Adrenal gland (tissue), 19 donors: ENCODE measurements at places on chromosomes 6 and 20. TPM values are rescaled to one million over a fixed set of nuclear protein-coding genes. Genes with fewer than 3 reads are reported as not detected.

GRCh38 chr20:57410398-57410920 is 19.3 kb downstream of the RBM38 start:
- H3K36me3 ChIP-seq, result no peaks in the 10 kb centered on the region
- H3K27ac ChIP-seq, result no peak overlapping the region
- H3K4me1 ChIP-seq, result peaks cover 5% of the 10 kb centered on the region
- no peaks in the 10 kb centered on the region for H3K27me3 ChIP-seq
- no peak for DNase-seq

GRCh38 chr20:36158160-36158741 is 3.7 kb downstream of the EPB41L1 start:
- DNase-seq, result no peak
- H3K4me3 ChIP-seq, result no peak overlapping the region
- H3K27me3 ChIP-seq, result no peaks in the 10 kb centered on the region
- H3K4me1 ChIP-seq, result peaks cover 27% of the 10 kb centered on the region

The LSM2 gene
- total RNA-seq, result 39.2 TPM

- H3K36me3 ChIP-seq, result no peaks in the 10 kb centered on the region
- H3K27me3 ChIP-seq, result no peaks in the 10 kb centered on the region
- no peak overlapping the region for H3K27ac ChIP-seq
- no peak overlapping the region for H3K4me3 ChIP-seq
- H3K4me1 ChIP-seq, result no peaks in the 10 kb centered on the region
These were observed 214.8 kb downstream of the ADGB start for GRCh38 chr6:146813554-146813953.

The OR11A1 gene
- not detected for total RNA-seq

The ZNF292 gene
- 35.4 TPM for total RNA-seq

The ULBP2 gene
- 0.54 TPM for total RNA-seq

GRCh38 chr6:12577124-12577850 is 139.3 kb upstream of the PHACTR1 start:
- peaks cover 6% of the 10 kb centered on the region for H3K4me1 ChIP-seq
- H3K36me3 ChIP-seq, result no peaks in the 10 kb centered on the region
- H3K27me3 ChIP-seq, result no peaks in the 10 kb centered on the region
- H3K27ac ChIP-seq, result no peak overlapping the region

The GNMT gene
- not detected for total RNA-seq

The CCM2L gene
- total RNA-seq, result 28.2 TPM

The SLC22A3 gene
- 7.2 TPM for total RNA-seq

DNA sequence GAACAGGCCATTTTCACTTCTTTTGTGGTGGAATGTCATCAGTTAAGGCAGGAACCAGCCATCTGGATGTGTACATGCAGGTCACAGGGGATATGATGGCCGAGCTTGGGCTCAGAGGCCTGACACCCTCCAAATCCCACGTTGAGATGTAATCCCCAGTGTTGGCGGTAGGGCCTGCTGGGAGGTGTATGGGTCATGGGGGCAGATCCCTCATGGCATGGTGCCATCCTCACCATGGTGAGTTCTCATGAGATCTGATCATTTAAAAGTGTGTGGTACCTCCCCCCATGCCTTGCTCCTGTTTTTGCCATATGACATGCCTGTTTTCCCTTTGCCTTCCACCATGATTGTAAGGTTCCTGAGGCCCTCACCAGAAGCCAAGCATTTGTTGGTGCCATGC is 26.8 kb downstream of the WDR27 start:
- no peaks in the 10 kb centered on the region for H3K27me3 ChIP-seq
- no peaks in the 10 kb centered on the region for H3K4me1 ChIP-seq
- H3K36me3 ChIP-seq, result peaks cover 9% of the 10 kb centered on the region
- no peak overlapping the region for H3K4me3 ChIP-seq
- no peak for DNase-seq

DNA sequence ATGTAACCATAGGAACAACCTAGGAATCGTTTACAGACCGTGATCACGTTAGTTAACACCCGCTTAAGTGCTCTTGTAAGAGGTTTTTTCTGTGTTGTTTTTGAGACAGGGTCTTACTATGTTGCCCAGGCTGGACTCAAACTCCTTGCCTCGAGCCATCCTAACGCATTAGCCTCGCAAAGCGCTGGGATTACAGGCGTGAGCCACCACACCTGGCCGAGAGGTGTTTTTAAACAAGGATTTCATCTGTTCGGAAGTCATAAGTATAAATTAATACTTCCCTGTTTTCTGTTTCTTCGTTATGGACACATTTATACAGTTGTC is 727 bp downstream of the MRS2 start:
- peak overlapping the region; percentile 92 for H3K4me3 ChIP-seq
- peak overlapping the region; percentile 89 for H3K27ac ChIP-seq
- peaks cover 8% of the 10 kb centered on the region for H3K4me1 ChIP-seq

GRCh38 chr6:118696271-118696670 is 44.9 kb upstream of the CEP85L start:
- H3K36me3 ChIP-seq, result no peaks in the 10 kb centered on the region
- no peaks in the 10 kb centered on the region for H3K4me1 ChIP-seq
- no peak overlapping the region for H3K4me3 ChIP-seq
- no peak for DNase-seq

The HLA-DQA1 gene
- 2.9 TPM for total RNA-seq

DNA sequence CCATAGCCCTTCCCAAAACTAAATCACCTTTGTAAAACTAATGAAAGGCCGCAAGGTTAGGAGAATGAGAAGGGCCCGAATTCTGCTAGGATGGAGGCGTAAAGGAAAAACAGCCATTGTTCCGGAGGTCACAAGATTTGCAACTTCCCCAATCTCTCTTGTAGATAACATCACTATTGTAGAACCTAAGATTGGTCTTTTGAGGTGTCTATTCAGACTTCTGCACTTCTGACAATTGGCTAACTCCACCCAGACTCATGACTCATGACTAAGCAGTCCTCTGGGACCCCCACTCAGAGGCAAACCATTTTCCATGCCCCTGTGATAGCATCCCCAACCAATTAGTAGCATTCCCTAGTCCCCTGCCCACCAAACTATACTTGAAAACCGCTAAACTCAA is 210.5 kb upstream of the SHLD1 start:
- H3K4me1 ChIP-seq, result no peaks in the 10 kb centered on the region
- no peaks in the 10 kb centered on the region for H3K27me3 ChIP-seq
- peaks cover 5% of the 10 kb centered on the region for H3K36me3 ChIP-seq
- H3K4me3 ChIP-seq, result no peak overlapping the region
- no peak for DNase-seq

DNA sequence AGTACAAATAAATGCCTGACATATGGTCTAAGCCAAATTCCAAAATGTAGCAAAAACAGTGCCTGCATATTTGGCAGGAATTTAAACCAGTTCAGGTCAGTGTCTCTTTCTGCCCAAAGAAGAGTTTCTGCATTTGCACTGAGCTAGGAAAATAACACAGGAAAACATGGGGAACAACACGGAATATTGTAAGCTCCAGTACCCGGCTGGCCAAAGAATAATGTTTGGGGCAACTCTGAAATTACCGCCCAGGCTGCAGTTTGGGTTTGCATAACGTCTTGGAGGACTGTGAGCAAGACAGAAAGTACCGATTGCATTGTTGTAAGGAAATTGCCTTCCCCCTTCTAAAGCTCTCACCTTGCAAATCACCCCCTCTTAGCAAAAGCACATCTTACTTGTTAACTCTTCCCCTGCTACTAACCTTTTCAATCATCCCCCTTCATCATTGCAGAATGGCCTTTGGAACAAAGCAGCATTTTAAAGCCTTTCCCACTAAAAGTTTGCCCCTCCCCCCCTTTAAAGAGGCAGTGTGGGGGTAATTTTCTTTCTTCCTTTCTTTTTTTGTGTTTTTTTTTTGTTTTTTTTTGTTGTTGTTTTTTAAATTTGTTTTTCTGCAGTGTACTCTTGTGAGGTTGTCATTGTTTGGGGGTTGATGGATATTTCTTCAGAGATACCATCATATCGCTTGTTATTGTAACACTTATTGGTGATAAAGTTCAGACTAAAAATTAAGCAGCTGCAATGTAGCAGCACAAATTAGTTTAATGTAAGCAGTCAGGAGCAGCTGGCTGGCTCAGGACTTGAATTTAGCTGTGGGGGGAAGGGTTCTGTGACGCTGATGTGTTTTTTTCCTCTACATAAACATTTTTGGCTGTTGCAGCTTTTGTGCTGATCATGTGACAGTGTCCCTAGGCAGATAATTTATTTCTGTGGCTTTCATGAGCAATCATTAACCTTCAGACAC is 100.0 kb upstream of the CITED2 start:
- peaks cover 11% of the 10 kb centered on the region for H3K4me1 ChIP-seq
- no peaks in the 10 kb centered on the region for H3K27me3 ChIP-seq

The LY6G5B gene
- 0.48 TPM for total RNA-seq

DNA sequence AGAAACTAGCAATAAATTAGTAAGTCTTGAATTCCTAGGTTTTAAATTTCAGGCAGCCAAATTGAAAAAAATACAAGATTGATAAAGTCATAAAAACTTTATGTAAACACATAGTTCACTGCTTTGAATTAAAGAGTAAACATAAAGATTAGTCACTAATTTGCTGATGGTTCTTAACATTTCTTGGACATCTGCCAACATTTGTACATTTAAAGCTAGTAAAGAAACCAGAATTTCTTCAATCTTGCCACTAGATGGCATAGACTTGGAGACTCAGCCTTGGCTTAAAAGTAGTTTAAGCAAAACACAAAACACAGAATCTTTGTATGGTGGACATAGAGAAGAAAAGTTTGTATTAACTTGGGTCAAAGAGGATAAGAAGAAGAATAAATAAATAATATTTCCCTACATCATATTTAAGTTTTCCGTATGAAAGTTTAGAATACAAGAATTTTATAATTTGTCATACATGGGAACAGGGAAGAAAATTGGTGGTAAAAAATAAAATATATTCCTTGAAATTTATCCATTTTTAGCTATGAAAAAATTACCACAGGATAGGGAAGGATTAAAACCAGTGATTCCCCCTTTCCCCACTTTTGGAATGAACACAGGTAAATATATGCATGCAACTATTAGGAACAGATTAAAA is 41.7 kb upstream of the FAM135A start:
- no peak for DNase-seq
- no peaks in the 10 kb centered on the region for H3K36me3 ChIP-seq
- no peaks in the 10 kb centered on the region for H3K27me3 ChIP-seq
- no peaks in the 10 kb centered on the region for H3K4me1 ChIP-seq
- H3K27ac ChIP-seq, result no peak overlapping the region

- no peaks in the 10 kb centered on the region for H3K27me3 ChIP-seq
- no peaks in the 10 kb centered on the region for H3K4me1 ChIP-seq
- no peak for DNase-seq
- H3K4me3 ChIP-seq, result no peak overlapping the region
- H3K36me3 ChIP-seq, result no peaks in the 10 kb centered on the region
These were observed 29.5 kb upstream of the PKIB start for GRCh38 chr6:122580737-122581136.

- no peak overlapping the region for H3K27ac ChIP-seq
- DNase-seq, result no peak
- H3K36me3 ChIP-seq, result no peaks in the 10 kb centered on the region
- no peaks in the 10 kb centered on the region for H3K27me3 ChIP-seq
- no peak overlapping the region for H3K4me3 ChIP-seq
- no peaks in the 10 kb centered on the region for H3K4me1 ChIP-seq
These were observed 33.1 kb upstream of the ASF1A start for GRCh38 chr6:118860880-118861279.

DNA sequence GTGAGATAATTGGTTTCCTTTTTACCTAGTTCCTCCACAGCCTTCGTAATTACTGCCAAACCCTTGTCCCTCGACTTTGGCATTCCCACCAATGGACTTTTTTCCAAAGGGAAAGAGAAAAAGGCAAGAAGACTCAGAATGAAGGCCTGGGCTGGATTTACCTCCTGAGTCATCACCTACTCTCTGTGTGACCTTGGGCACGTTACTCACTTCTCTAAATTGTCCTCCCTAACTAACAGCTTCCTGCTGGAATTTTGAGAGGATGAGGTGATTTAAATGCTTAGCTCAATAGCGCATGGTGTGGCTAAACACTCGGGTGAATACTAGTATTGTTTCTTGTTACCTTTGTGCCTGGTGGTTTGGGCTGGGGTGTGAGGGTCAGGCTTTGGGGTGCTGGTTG is 146.6 kb downstream of the DHX35 start:
- H3K4me1 ChIP-seq, result peaks cover 6% of the 10 kb centered on the region
- no peaks in the 10 kb centered on the region for H3K36me3 ChIP-seq
- no peak overlapping the region for H3K4me3 ChIP-seq
- peaks cover 3% of the 10 kb centered on the region for H3K27me3 ChIP-seq
- no peak overlapping the region for H3K27ac ChIP-seq
- DNase-seq, result no peak

GRCh38 chr20:61561111-61561830 is 309.2 kb downstream of the CDH4 start:
- H3K36me3 ChIP-seq, result no peaks in the 10 kb centered on the region
- DNase-seq, result no peak
- H3K27ac ChIP-seq, result no peak overlapping the region

- H3K4me1 ChIP-seq, result peaks cover 16% of the 10 kb centered on the region
- H3K36me3 ChIP-seq, result no peaks in the 10 kb centered on the region
- H3K27ac ChIP-seq, result no peak overlapping the region
- no peak for DNase-seq
These were observed 5.6 kb upstream of the APMAP start for GRCh38 chr20:24998121-24998520.

The RPS10 gene
- 2,813 TPM for total RNA-seq

The DPPA5 gene
- total RNA-seq, result not detected

DNA sequence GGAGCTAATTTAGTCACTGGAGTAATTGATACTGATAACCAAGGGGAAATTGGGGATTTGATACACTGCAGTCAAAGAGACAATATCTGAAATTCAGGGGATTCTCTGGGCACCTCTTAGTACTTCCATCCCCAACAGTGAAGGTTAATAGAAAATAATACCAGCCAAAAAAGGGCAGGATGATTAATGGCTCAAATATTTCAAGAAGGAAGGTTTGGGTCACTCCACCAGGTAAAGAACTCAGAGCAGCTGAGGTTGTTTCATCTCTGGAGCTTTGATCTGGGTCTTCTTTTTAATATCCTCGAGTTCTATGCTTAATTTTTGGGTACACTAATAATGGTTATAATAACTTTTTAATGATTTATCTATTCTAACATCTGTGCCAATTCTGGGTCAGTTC is 70.8 kb downstream of the CDKAL1 start:
- H3K36me3 ChIP-seq, result no peaks in the 10 kb centered on the region
- H3K27ac ChIP-seq, result no peak overlapping the region
- H3K4me3 ChIP-seq, result no peak overlapping the region
- H3K4me1 ChIP-seq, result no peaks in the 10 kb centered on the region

DNA sequence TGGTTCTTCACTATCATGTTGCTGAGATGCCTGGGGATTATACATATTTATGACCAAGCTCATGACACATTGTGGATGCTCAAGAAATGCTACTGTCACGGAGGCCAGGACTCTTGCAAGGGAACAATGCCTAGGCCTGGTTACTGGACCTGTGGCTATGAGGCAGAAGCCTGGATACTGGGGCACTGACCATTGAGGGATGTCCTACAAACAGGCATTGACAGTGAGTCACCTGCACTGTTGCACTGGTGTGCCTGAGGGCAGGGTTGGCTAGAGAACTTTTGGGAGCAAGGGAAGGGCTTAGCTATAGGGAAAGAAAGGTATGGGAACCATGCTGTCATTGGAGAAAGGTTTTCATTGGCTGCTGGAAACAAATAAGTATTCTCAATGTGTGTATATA is 313.1 kb upstream of the SUPT3H start:
- no peak for DNase-seq
- H3K27ac ChIP-seq, result no peak overlapping the region
- H3K4me1 ChIP-seq, result no peaks in the 10 kb centered on the region
- no peaks in the 10 kb centered on the region for H3K36me3 ChIP-seq

The ETV7 gene
- 5.9 TPM for total RNA-seq

- no peaks in the 10 kb centered on the region for H3K4me1 ChIP-seq
- no peak overlapping the region for H3K4me3 ChIP-seq
- H3K36me3 ChIP-seq, result no peaks in the 10 kb centered on the region
- H3K27ac ChIP-seq, result no peak overlapping the region
- no peak for DNase-seq
These were observed 65.4 kb upstream of the NNAT start for GRCh38 chr20:37455659-37456058.

GRCh38 chr6:73969971-73970970 is 274.3 kb downstream of the CD109 start:
- no peaks in the 10 kb centered on the region for H3K4me1 ChIP-seq
- no peaks in the 10 kb centered on the region for H3K27me3 ChIP-seq
- DNase-seq, result no peak

The RBPJL gene
- total RNA-seq, result not detected

The ERMARD gene
- total RNA-seq, result 25.8 TPM
